Naive thymus-derived CD8-positive, alpha-beta T cell (primary cell): ENCODE measurements at places on chromosomes 3 and 15. TPM values are rescaled to one million over a fixed set of nuclear protein-coding genes. Genes with fewer than 3 reads are reported as not detected.
A peak's percentile ranks its signal among the peaks of the same experiment; 100 is the strongest.

DNA sequence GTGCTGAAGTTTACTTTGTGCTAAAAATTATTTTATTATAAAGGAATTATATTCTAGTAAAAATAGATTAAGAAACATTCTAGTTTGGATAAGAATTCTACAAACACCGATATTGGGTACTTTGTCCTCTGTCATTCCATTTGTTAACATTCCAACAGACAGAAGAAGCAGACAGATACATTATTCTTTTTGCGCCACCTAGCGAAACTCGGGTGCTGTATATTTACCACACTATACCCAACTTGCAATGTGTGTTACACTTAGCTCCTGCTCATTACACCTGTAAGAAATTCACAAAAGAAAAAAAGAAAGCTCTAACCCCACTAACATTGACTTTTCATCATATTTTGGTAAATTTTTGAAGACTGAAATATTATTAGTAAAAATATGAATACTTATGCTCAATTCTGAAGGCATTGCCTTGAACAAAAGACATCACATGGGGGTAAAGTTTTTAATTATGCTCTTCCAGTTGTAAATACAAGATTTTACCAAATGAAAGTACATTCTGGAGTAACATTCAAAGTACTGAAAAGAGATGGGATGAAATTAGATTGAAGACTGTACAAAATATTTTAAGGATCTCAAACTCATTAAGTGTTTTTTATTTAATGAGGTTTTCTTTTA lies 136.5 kb upstream of the MLF1 start:
- no peak for DNase-seq

WWTR1 gene
- 0.57 TPM for total RNA-seq

CPNE9 gene
- not detected for total RNA-seq

SERINC4 gene
- 0.27 TPM for total RNA-seq

GRCh38 chr3:69472093-69472492 lies 86.2 kb upstream of the FRMD4B start:
- DNase-seq, result no peak

- DNase-seq, result no peak
These were observed 35.1 kb downstream of the TMOD3 start for GRCh38 chr15:51864408-51865056.

LRRC2 gene
- total RNA-seq, result 0.26 TPM

TMEM108 gene
- not detected for total RNA-seq

LHFPL4 gene
- total RNA-seq, result not detected

- no peak for DNase-seq
These were observed 162.4 kb upstream of the LRTM1 start for GRCh38 chr3:55090291-55090690.

- peak; percentile 50 for DNase-seq
These were observed 10.6 kb downstream of the CISH start for GRCh38 chr3:50600841-50601591.

- no peak for DNase-seq
These were observed 2.3 kb upstream of the SLC2A2 start for GRCh38 chr3:171028779-171029232.

GRCh38 chr3:12577379-12577778 lies 20.5 kb downstream of the MKRN2 start:
- DNase-seq, result no peak

CAV3 gene
- total RNA-seq, result not detected

DNA sequence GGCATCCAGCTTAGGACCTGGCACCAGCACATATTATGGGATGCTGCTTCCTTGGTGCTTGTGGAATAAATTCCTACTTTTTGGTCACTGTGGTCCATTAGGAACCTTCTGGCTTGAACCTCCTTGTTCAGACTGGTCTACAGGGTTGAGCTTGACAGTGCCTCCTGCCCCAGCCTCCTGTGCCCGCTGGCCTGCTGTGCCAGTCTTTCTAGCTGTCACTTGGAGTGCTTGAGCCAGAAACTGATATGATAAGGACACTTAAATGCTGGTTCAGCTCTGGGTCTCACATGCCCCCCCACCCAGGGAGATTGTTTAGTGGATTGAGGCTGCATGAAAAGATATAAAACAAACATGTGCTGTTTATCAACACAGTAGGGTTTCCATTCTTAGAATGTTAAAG lies 147.8 kb downstream of the SLCO3A1 start:
- DNase-seq, result no peak

DNA sequence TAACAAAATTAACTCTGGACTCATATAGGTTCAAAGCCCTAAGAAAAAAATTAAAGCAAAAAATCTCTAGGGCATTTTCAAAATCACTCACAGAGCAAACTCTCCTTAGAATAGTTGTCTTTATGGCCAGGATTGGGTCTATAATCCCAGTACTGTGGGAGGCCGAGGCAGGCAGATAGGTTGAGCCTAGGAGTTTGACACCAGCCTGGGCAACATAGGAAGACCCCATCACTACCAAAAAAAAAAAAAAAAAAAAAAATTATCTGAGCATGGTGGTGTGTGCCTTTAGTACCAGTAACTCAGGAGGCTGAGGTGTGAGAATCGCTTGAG lies 378.1 kb upstream of the TGFBR2 start:
- DNase-seq, result no peak

TM4SF1 gene
- total RNA-seq, result not detected

- no peak for DNase-seq
These were observed 49.1 kb downstream of the TRANK1 start for GRCh38 chr3:36895496-36896409.

DNA sequence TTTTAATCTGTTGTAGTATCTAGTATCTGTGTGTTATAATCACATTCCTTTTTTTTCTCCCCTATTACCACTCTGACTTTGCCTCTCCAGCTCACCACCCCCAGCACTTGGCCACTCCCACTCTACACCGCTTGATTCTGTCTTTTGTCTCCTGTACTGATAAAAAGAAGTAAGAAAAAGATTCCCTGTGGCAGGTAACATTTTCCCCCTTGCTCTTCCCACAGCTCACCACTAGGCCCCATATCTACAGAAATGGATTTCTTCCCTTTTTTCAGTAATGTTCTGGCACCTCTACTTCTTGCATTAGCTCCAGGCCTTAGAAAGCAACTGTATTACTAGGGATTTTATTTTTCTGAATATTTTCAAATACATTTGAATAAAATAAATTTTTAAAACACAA lies 25.6 kb downstream of the KCNH8 start:
- no peak for DNase-seq

UQCC5 gene
- total RNA-seq, result 13.4 TPM

PRSS50 gene
- not detected for total RNA-seq

XYLB gene
- 3.4 TPM for total RNA-seq

PPP1R14D gene
- not detected for total RNA-seq

DNA sequence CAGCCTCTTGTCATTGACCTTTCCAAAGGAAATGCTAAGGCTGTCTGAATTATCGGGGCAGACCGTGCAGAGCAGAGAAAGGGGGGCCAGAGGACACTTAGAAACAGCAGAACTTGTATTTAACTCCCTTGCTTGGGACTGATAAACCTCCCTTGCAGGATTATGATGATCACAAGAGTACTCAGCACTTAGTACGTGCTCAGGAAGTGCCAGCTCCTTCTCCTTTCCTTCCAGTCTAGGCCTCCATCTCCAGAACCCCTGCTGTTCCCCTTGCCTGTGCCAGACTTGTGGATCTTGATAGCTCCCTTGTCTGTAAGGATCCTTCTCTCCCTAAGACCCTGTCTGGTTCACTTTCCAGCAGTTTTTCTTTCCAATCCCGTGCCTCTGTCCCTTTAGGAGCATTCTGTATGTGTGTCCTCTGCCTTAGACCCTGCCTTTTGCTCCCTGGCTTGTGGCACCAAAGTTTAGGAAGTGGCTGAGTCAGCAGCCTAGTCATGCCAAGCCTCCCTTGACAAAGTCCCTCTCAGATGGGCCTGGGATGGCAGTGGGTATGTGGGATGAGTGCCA lies 747 bp downstream of the SORD start:
- no peak for DNase-seq

GRCh38 chr3:47692158-47692557 lies 89.5 kb downstream of the SMARCC1 start:
- no peak for DNase-seq

LYZL4 gene
- total RNA-seq, result not detected

GRCh38 chr3:19488939-19489338 lies 340.6 kb downstream of the KCNH8 start:
- no peak for DNase-seq
